ENCODE measurements at places on chromosomes 2 and 18.
A peak's percentile ranks its signal among the peaks of the same experiment; 100 is the strongest.

- no peak for DNase-seq
Observed at GRCh38 chr18:9753846-9754245, 45.7 kb downstream of the RAB31 start.

- peak; percentile 43 for DNase-seq
Observed at GRCh38 chr2:165794536-165794928, 485 bp upstream of the GALNT3 start.

GRCh38 chr2:168087401-168087800, 160.0 kb downstream of the STK39 start:
- DNase-seq: no peak

DNA sequence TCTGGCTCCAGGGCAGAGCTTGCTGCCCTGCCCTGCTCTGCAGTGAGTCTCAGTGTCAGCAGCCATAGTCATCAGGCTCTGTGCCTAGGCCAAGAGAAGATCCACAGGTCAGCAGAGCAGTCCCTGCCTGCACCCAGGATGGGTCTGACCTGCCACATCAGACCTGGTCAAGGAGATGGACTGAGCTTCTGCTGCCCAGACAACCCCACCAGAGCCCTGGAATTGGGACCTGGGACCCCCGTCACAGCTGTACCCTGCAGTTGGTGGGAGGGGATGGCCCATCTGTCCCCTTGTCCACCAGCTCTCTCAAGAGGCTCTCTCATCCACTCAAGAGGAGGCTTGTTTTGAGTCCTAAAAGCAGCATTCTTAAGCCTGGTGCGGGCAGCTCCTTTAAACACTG, 142.6 kb downstream of the TFCP2L1 start:
- no peak for DNase-seq

GRCh38 chr2:227052879-227053278, 111.1 kb downstream of the COL4A4 start:
- DNase-seq: no peak
